ENCODE measurements at places on chromosomes 12 and 14. TPM values are rescaled to one million over a fixed set of nuclear protein-coding genes. Genes with fewer than 3 reads are reported as not detected.

PZP gene
- total RNA-seq = not detected

ENO2 gene
- 117 TPM for total RNA-seq

ARHGAP9 gene
- 0.84 TPM for total RNA-seq

PLEKHD1 gene
- total RNA-seq = 1.2 TPM

MNAT1 gene
- 49.3 TPM for total RNA-seq

IL26 gene
- not detected for total RNA-seq

CCDC38 gene
- 0.27 TPM for total RNA-seq

DPPA3 gene
- not detected for total RNA-seq

SLC5A8 gene
- not detected for total RNA-seq

MGP gene
- 1.3 TPM for total RNA-seq

PTPN6 gene
- total RNA-seq = 47.7 TPM

TSHR gene
- not detected for total RNA-seq

POTEG gene
- not detected for total RNA-seq

BBOF1 gene
- 4.0 TPM for total RNA-seq

TOMM20L gene
- total RNA-seq = not detected

BAZ1A gene
- total RNA-seq = 24.2 TPM

TM9SF1 gene
- 35.2 TPM for total RNA-seq

TAS2R46 gene
- total RNA-seq = 0.42 TPM

RASAL1 gene
- total RNA-seq = 16.0 TPM

TAS2R9 gene
- total RNA-seq = not detected

REC8 gene
- total RNA-seq = 7.6 TPM

Measured in HCT116 (cell line).